Stimulated activated memory B cell treated with anti-CD40 and anti-IgM and Interleukin-4, amounts not matched to agents 10 μg/mL and 1 μg/mL and 100 μg/mL, for 72 hours (primary cell): ENCODE measurements at places on chromosomes 2 and 18.

DNA sequence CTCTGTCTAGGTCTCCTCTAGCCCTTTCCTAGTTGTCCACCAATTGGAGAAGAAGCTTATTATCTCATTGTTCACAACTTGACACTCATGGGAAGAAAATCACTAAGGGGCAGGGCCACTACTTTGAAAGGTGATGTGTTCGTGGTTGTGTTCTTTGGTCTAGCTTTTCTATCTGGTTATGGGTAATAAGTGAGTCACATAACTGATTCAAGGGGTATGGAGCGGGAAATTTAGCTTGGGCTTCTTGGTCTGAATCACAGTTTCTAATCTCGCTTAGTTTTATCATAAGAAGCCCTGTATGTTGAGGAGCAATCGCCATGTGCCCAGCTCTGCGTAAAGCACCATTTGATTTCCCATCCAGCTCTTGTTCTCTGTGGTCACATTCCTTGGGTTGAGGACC is 18.7 kb upstream of the DYTN start:
- H3K27me3 ChIP-seq, result peaks cover 8% of the 10 kb centered on the region
- no peak for ATAC-seq
- no peak overlapping the region for H3K27ac ChIP-seq
- H3K36me3 ChIP-seq, result no peaks in the 10 kb centered on the region
- no peaks in the 10 kb centered on the region for H3K4me1 ChIP-seq

DNA sequence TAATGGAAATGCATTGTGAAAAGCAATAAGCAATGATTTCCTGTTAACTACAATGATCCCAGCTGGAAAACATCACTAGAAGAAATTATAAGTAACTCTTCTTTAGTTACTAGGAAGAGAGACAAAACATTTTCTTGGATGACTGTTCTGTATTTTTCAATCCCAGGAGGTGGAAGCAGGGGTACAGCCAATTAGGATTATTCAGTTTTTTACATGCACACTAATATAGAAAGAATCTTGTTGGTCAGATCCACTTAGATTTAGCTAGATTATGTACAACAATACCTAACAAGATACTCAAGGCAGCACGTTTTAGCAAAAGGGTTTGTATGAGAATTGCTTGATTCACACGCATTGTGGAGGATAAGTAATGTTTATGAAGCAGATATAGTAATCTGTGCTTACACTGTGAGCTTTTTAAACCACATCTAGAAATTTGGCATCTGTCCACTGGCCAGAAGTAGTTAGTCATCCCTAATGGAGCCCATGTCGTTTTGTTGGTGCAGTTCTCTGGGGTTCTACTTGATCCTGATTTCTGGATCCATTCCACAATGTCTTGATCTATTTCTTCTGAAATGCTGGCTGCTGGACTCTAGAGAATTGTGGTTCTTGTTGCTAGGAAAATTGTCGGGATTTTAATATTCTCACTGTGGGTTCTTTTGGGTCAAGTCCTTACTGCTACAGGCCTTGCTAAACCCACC is 199.7 kb downstream of the ADCYAP1 start:
- no peak for ATAC-seq
- H3K27me3 ChIP-seq, result no peaks in the 10 kb centered on the region
- H3K27ac ChIP-seq, result no peak overlapping the region
- no peaks in the 10 kb centered on the region for H3K4me1 ChIP-seq

DNA sequence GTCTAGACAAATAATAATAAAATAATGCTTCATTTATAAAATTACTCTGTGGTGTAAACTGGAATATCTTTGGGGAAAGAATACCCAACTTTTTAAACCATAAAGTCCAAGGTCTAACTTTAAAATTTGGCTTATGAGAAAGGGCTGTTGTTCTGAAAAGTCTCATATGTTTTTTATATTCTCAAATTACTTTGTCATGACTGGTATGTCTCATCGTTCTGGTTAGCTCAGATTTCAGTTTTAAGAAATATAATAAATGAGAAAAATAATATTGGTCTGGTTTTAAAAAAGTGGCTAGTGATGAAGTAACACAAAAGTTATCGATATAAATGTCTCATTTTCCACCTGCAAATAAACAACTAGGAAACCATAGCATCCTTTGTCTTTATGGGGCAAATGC is 1658.1 kb downstream of the LRP1B start:
- H3K27ac ChIP-seq, result no peak overlapping the region
- ATAC-seq, result no peak
- H3K4me3 ChIP-seq, result no peak overlapping the region
- H3K27me3 ChIP-seq, result no peaks in the 10 kb centered on the region
- no peaks in the 10 kb centered on the region for H3K4me1 ChIP-seq

DNA sequence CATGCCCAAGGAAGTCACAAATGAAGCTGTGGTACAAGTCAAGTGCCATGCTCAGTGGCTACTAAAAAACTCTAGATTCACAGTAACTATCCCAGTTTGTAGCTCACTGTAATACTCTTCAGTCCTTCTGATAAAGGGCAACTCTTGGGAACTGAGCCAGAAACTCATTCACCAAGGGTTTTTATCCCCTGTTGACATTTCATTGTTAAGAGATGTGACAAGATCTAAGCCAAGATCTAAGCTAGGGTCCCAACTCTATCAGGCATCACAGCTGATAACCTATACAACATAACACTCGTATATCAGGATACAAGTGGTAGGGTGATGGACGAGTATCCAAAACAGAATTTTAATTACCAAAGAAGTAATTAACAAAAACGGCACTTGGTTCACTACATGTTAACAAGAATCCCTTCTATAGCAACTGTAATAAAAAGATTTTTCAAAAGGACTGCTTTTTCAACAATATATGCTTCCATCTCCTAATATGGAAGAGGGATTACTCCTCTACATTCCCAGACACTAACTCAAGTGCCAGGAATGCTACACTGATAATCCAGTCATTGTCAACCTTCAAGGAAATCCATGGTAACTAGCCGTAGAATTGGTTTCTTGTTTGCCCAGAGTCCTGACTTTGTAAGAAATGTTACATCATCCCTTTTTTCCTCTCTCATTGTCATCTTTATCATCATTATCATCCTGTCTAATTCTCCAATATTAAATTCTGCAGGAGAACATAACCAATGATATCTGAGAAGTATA is 111.7 kb downstream of the CDH2 start:
- no peaks in the 10 kb centered on the region for H3K27me3 ChIP-seq
- H3K4me1 ChIP-seq, result no peaks in the 10 kb centered on the region
- no peak overlapping the region for H3K4me3 ChIP-seq
- H3K36me3 ChIP-seq, result no peaks in the 10 kb centered on the region
- no peak for ATAC-seq

- peaks cover 35% of the 10 kb centered on the region for H3K36me3 ChIP-seq
These were observed 77.1 kb upstream of the B3GNT7 start for GRCh38 chr2:231318436-231318835.

GRCh38 chr2:99812426-99812825 is 322.6 kb upstream of the REV1 start:
- peaks cover 15% of the 10 kb centered on the region for H3K4me1 ChIP-seq
- no peaks in the 10 kb centered on the region for H3K27me3 ChIP-seq
- H3K36me3 ChIP-seq, result peaks cover 51% of the 10 kb centered on the region
- no peak for ATAC-seq

DNA sequence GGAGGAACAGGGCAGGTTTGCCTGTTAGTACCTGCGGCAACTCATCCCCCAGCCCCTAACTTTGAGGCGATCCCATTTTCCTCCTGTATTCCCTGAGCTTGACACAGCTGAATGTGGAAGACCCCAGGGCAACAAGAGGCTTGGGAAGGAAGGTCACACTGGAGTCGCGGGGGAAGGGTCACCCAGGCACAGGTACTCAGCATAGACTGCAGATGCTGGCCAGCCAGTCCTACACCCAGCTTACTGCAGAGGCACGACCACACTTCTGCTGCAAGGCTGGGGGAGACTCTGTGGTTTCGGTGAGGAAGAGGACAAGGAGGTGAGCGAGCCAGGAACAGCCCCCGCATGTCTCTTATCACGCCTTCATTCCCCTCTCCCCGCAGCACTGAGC is 91.5 kb downstream of the MALT1 start:
- H3K4me3 ChIP-seq, result no peak overlapping the region
- H3K27ac ChIP-seq, result peak overlapping the region; percentile 77
- H3K36me3 ChIP-seq, result no peaks in the 10 kb centered on the region
- peaks cover 26% of the 10 kb centered on the region for H3K27me3 ChIP-seq
- ATAC-seq, result no peak
